ENCODE measurements at places on chromosomes 4 and X. TPM values are rescaled to one million over a fixed set of nuclear protein-coding genes. Genes with fewer than 3 reads are reported as not detected.

DNA sequence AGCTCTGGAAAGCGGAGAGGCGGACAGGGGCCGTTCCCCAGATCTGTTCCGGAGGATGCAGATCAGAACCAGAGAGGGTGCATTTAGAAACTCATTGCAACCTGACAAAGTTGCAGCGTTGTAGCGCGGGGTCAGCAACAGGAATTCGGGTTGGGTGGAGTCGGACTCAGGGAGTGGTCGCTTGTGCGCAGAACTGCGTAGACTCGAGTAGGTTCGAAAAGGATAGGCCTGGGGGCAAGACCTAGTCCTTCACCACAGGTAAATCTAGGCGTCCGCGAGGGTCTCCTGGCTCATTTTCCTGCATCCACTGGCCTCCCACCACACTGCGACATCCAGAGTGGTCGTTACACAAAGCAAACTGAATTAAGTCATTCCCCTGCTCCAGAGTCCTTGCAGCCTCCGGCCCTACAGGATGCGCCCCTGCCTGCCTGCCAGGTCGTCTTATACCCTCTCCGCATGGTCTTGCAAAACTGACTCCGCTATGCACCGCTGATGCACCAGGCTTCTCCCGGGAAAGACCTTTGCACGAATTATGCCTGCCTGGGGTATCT is 4.7 kb upstream of the ZNF518B start:
- no peak for DNase-seq

DNA sequence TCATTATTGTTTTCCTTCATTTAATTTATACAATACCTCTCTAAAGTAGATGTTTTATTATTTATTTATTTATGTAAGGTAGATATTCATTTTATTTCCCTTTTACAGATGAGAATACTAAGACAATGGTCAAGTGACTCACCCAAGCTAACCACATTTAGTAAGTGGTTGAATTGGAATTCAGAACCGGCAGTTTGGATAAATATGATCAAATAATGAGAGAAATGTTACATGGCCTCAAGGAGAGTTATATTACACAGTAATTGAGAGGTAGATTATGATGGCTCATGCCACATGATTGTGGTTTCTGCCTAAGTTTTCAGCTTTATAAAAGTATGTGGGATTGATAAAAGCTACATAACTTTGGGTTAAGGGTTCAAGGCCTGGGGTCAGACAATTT is 239.4 kb upstream of the BOD1L1 start:
- DNase-seq = no peak

DNA sequence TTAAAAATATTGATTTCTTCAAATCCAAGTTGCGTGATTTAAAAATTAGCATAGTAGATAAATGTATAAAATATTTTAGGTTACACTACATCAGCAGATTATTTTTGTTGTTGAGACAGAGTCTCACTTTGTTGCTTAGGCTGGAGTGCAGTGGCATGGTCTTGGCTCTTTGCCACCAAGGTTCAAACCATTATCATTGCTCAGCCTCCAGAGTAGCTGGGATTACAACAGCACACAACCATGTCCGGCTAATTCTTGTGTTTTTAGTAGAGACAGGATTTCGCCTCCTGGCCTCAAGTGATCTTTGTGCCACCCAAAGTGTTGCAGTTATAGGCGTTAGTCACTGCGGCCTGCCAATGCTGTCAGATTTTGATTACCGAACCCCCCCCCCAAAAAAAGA is 1390.5 kb upstream of the TENM3 start:
- no peak for DNase-seq

GRCh38 chr4:153489856-153490558 is 23.8 kb downstream of the TMEM131L start:
- no peak for DNase-seq

- DNase-seq = no peak
These were observed 140.8 kb upstream of the TRPC5 start for GRCh38 chrX:112223391-112223790.

DNA sequence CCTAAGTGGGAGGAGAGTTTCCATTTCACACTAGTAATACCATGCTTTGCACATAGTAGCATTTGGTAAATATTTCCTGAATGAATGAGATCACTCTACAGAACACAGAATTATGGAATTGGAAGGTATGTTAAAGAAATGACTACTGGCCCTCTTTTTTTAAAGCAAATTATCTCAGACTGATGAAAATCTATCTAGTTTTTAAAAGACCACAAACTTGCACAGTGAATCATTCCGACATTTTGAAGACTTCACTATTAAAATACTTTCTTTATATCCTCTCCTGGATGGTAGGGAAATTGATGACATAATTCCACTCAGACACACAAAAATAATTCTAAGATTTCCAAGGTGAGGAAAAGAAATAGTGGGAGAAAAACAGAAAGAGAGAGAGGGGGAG is 68.4 kb upstream of the ETNPPL start:
- DNase-seq = no peak

DNA sequence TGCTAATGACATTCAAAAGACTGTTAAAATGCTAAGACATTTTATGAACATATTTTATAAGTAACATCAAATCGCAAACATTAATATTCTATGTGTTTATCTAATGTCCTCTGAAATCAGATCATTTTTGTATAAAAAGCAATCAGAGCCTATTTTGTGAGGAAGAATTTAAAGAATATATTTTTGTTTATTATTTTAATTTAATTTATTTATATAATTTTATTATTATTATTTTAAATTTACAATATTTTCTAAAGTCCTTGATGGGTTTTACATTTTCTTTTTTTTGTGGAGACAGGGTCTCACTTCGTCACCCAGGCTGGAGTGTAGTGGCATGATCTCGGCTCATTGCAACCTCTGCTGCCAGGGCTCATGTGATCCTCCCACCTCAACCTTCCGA is 262.8 kb downstream of the EPHA5 start:
- no peak for DNase-seq

DNA sequence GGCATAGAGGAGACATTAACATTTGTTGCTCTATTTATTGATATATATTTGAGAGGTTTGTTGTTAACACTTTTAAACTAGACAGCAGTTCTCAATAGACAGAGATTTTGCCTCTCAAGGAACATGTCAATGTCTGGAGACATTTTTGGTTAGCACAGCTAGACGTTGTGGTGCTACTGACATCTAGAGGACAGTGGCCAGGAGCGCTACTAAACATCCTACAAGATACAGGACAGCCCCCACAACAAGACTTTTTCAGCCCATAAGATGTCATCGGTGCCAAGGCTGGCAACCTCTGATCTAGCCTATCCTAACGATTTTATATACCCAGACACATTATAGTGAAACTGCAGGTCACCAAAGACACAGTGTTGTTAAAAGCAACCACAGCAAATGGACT is 18.4 kb upstream of the CTSO start:
- DNase-seq = no peak

GRCh38 chr4:179855469-179855868 is 2387.7 kb upstream of the TENM3 start:
- DNase-seq = no peak

DNA sequence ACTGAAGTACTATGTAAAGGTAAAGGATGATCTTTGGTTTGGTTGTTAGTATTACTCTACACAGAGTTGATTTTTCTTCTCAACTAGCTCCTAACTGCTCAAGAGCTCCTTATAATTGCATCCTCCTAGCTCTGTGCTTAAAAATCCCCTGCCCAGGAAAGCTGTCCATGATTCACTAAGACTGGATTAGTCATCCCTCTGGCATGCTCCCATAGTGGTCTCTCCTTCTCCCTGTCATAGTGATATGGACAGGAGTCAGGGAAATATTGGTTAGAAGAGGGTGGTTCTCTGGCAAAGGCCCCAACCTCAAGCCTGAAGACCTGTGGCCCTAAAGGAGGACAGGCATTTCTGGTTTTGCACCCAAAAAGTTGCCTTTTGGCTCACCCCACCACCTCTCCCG is 242.3 kb upstream of the KCNIP4 start:
- DNase-seq = no peak

AADAT gene
- total RNA-seq = not detected

HCCS gene
- total RNA-seq = 19.2 TPM

GSX2 gene
- total RNA-seq = not detected

PDLIM3 gene
- total RNA-seq = not detected

MAGEA9B gene
- total RNA-seq = not detected
